ENCODE measurements at places on chromosomes 7 and 10. TPM values are rescaled to one million over a fixed set of nuclear protein-coding genes. Genes with fewer than 3 reads are reported as not detected.

Gene INSIG1
- total RNA-seq = 41.2 TPM

- DNase-seq = no peak
Observed at GRCh38 chr10:66085906-66086305, 839.9 kb upstream of the LRRTM3 start.

DNA sequence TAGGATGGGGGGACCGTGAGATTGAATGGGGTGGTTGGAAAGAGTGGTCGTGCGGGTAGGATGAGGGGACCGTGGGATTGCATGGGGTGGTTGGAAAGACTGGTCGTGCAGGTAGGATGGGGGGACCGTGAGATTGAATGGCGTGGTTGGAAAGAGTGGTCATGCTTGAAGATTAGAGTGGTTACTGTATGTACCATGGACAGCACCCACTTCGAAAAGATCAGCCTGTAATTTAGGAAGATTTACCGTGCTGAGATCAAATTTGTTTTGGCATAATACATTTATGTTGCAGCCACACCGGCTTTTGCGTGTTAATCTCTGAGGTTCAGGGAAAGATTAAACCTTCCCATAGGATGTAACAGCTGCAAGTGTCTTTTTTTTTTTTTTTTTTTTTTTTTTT lies 495.2 kb upstream of the ADARB2 start:
- no peak for DNase-seq

GRCh38 chr7:157752832-157753291 lies 416.1 kb downstream of the DNAJB6 start:
- no peak for DNase-seq

- no peak for DNase-seq
Observed at GRCh38 chr10:95437669-95438068, 123.5 kb downstream of the SORBS1 start.

- no peak for DNase-seq
Observed at GRCh38 chr7:156117542-156118247, 305.4 kb upstream of the SHH start.

All from WTC11 (cell line).